ENCODE measurements at places on chromosomes 3 and 15.

GRCh38 chr15:79310985-79311900 lies at the start of gene TMED3:
TMED3 (plus strand) TSS chr15:79311112; CDS start chr15:79311250, 138 bp downstream.
- DNase-seq = peak; percentile 85

GRCh38 chr3:155236473-155236872 lies 57.0 kb downstream of the STRIT1 start:
- DNase-seq = no peak

GRCh38 chr3:149162007-149162406 lies 32.6 kb downstream of the HPS3 start:
- no peak for DNase-seq

GRCh38 chr3:71641674-71642073 lies 58.1 kb upstream of the FOXP1 start:
- DNase-seq = no peak

GRCh38 chr3:197125636-197126035 lies 96.0 kb upstream of the MELTF start:
- DNase-seq = no peak

GRCh38 chr15:81268881-81269601 lies 54.9 kb downstream of the STARD5 start:
- DNase-seq = no peak

GRCh38 chr15:88124199-88124598 lies 132.3 kb downstream of the NTRK3 start:
- no peak for DNase-seq

GRCh38 chr3:101063401-101063800 lies 70.2 kb upstream of the ABI3BP start:
- DNase-seq = no peak

DNA sequence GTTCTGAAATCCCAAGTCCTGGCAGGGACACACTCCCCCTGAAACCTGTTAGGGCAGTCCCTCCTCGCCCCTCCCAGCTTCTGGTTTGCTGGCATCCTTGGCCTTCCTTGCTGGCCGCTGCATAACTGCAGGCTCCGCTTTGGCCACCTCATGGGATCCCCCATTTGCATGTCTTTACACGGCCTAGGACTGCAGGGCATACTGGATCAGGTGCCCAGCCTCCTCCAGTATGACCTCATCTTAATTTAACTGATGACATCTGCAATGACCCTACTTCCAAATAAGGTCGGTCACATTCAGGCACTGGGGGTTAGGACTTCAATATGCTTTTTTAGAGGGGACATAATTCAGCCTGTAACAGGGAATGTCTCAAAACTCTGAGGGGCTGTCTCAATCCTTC lies 173.3 kb downstream of the RAB11A start:
- no peak for DNase-seq

GRCh38 chr15:75861750-75862402 lies 18.6 kb downstream of the UBE2Q2 start:
- no peak for DNase-seq

GRCh38 chr15:74011610-74012009 lies 17.1 kb downstream of the PML start:
- no peak for DNase-seq

DNA sequence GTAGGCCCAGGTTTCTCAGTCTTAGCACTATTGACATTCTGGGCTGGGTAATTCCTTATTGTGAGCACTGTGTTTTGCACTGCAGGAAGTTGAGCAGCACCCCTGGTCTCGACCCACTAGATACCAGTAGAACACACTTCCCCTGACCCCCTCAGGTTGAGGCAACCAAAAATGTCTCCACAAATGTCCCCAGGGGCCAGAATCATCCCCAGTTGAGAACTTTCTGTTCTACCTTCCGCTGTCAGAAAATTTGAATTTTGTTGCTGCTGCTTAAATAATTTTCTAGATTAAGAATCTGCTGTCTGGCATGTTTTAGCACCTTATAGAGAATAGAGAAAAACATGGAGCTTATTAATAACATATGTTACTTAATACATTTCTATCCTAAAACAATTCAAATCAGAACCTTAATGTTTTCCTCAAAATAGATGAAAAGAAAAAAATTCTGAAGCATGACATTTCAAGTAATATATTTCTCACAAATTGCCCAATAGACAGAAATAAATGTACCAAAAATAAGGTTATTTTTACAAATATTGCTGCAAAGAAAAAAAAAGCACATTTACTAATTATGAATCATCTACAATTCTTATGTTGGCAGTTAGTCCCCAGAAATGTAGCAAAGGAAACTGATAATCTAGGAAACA lies 13.2 kb upstream of the THRB start:
- no peak for DNase-seq

DNA sequence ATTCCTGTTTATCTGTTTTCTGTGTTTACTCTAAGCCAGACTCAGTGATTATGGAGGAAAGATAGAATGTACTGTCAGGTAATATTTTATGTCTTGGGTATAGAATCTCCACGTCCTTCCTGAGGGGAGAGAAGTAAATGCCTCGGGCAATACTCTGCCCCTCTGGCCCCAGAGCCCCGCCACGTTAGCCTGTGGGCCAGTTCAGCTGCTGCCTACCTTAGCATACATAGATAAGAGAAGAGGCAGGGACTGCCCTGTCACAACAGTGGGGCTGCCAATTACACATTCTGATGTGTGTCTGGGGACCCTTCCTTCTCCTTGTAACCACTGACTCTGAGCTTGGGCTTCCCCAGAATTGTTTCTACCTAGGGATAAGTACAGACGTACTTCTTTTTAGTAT lies 347.7 kb upstream of the ATP11B start:
- DNase-seq = no peak

GRCh38 chr15:38854506-38854905 lies 289.9 kb upstream of the RASGRP1 start:
- DNase-seq = no peak

GRCh38 chr15:70259028-70259424 lies 161.3 kb upstream of the TLE3 start:
- peak; percentile 40 for DNase-seq

- no peak for DNase-seq
These were observed 4.3 kb downstream of the BTBD1 start for GRCh38 chr15:83062768-83063180.

GRCh38 chr15:63196842-63197241 lies 7.4 kb downstream of the RAB8B start:
- DNase-seq = no peak

DNA sequence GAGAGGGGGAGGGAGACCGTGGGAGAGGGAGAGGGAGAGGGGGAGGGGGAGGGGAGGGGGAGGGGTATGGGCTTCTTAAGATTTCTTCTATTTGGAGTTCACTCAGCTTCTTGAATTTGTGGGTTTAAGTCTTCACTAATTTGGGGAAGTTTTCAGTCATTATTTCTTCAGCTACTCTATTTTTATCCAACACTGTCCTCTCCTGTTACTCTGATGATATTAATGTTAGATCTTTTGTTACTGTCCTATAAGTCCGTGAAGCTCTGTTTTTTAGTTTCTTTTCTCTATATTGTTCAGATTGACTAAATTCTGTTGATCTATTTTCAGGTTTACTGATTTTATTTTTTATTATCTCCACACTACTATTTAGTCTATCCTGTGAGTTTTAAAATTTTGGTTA lies 351.5 kb upstream of the TPM1 start:
- no peak for DNase-seq

DNA sequence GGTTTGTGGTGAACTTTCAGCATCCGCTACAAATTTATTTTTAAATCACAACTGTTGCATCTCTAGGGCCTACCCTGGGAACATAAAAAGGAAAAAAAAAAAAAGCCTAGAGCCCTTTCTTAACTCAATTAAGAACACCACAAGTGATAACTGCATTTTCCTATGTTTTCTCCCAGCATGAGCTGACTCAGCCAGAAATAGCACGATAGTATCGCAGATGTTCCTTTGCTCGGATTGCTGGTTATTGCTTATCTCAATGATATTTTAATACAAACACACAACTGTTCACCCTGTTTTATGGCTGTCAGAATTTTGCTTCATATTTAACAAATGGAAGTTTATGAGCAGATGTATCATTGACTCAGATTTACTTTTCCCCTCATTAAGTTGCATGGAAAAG lies 251.8 kb upstream of the SUCLG2 start:
- DNase-seq = no peak

DNA sequence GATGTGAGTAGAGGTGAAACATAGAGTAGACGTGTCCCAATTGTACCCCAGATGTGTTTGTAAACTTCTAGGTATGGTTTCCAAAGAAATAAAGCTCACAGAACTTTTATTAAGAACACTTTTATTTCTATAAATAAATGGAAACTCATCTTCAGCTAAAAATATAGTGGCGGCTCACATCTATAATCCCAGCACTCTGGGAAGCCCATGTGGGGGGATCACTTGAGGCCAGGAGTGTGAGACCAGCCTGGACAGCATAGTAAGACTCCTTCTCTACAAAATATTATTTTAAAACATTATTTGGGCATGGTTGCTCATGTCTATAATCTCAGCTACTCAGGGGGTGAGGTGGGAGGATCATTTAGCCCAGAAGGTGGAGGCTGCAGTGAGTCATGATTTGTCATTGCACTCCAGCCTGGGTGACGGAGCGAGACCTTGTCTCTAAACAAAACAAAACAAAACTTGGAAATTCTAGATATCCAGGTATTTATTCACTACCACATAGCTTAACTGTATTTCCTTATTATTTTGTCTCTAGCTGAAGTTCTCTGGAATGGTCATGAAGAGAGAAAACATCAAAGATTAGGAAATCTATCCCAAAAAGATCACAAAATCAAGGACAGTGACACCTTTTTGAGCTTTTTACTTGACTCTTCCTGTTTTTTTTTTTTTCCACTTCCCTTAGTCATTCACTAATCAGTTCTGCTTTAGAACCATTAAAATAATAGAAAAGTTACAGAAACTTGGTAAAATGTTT lies 258.1 kb downstream of the TIGIT start:
- no peak for DNase-seq

DNA sequence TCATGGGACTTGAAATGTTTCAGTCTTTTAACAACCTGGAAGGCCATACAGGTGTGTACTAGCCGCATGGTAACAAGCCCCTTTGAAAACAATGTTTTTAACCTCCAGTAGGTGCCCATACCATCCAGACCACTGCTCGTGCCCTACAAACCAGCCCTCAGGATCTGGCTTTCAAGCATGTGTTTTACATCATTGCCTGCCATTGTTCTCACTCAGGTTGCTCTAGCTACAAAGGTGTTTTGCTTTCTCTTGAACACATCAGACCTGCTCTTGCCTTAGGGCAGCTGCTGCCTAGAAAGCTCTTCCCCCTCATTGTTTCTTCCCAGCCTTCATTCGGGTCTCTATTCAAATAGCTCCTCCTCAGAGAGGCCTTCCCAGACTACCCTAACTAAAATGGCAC lies 32.3 kb upstream of the MAP3K13 start:
- DNase-seq = no peak

- no peak for DNase-seq
These were observed 72.8 kb upstream of the ITGA11 start for GRCh38 chr15:68504681-68505170.

GRCh38 chr3:144187531-144188210 lies 216.0 kb downstream of the DIPK2A start:
- no peak for DNase-seq

GRCh38 chr15:77966540-77967234 lies 110.8 kb downstream of the TBC1D2B start:
- DNase-seq = peak; percentile 55

DNA sequence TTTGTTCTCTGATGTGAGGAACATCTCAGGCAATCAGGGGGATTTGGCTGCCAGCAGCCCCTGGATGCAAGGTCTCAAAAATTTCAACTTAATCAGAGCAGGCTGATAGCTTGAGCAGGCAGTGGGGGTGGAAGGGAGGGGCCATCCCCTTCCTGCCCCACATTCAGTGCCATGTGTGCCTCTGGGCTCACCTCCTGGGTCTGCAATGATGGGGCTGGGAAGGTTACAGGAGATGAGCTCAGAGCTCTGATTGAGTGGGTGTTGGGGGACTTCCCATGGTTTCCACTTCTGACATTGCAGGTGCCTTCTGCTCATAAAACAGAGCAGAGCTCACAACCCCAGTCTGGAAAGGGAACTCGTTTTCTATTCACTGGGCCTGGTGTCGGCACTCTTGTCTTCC lies 37.0 kb downstream of the PARP16 start:
- peak; percentile 68 for DNase-seq

DNA sequence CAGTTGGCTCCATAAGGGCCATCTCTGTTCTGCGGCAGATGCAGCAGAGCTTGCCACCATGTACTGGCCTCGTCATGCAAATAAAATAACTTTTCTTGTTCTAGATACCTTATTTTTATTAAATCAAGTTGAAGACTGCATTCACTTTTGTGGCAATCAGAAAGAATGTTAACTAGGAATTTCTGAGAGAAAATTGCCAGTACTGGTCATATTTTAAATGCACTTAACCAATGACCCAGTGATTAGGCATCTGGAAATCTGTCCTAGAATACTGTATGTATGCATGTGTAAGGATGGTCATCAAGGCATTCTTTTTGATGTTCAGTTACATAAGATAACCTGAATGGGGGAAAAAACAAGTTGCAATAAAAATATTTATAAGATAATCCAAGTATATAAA lies 34.2 kb upstream of the CSPG5 start:
- no peak for DNase-seq

DNA sequence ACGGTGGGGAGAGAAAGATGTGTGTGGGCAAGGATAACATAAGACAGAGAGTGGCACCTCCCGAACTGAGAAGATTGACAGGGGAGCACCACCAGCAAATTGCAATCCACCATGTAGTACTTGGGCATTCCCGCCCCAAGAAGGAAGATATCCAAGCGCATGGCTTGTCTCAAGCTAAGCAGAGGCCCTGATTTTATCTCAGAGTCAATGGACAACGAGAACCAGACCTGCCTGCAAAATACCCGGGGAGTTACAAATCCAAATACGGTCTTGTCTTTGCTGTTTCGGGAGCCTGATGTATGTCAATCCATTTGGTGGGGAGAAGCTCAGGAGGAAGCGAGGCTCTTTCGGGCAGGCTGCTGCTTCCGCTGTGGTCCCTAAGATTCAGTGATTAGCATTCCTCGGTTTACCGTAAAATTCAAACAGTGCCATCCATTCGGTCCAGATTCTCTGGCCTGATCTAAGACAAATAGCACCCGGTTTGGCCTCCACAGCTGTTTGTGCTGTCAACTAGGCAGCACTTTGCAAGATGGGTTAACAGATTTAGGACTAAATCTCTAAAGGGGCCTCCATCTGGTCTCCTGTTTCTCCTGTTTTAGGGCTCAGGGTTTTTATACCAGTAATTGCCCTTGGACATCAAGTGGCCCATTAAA lies 97.7 kb upstream of the WNT5A start:
- DNase-seq = no peak

DNA sequence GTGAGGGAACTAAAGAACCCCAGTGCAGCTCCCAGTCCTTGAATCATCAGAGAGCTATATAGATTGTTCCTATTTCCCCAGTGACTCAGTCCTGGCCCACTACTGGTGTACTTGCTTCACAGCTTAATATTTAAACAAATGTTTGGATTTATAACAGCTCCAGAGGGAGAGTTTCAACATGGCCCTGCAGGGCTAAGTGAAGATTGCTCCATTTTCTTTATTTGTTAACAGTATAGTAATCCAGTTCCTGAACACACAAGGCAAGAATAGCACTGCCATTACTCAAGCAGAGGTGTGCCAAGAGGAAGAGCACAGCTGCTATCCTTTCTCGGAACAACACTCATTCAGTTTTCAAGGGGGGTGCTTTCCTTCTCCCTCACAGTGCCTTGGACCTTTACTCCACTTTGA lies 6.5 kb downstream of the SQOR start:
- DNase-seq = no peak

- peak; percentile 30 for DNase-seq
These were observed 48.4 kb downstream of the ARHGEF3 start for GRCh38 chr3:56753206-56753820.

GRCh38 chr3:119436977-119437376 lies 26.4 kb downstream of the TMEM39A start:
- no peak for DNase-seq

Data from activated naive CD4-positive, alpha-beta T cell treated with Interleukin-2 at 50 U/mL for 16 hours (primary cell).